ENCODE measurements at places on chromosomes 16 and 17.

DNA sequence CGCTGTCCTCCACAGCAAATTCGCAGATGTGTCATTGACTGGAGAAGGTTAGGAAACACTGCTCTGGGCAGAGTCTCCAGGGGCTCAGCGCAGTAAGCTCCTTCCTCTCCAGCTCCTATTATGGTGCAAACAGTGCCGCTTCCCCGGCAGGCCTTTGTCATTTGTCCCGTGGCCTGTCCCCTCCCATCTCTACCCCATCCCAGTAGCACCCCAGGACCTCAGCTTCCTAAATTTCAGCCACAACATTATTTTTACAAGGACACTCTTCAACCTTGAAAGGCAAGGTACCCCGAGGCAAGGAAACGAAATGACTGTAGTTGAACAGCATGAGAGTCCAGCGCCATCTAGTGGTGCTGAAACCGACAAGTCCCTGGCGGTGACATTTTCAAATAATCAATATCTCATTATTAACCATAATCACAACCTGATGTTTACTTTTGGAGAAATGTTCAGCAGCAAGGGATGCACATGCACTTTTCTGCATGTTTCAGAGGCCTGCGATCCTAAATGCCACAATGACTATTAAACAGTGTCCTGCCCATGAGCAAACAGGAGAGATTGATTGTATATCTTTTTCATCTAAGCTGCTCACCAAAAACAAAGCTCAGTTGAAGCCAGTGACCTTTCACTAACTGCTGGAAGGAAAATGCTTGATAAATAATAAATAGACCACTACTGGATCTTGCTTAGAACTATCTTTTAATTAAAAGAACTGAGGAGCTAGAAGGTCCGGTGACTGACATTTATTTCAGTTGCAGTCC, 16.5 kb downstream of the MRPS23 start:
- peak; percentile 81 for DNase-seq

- DNase-seq = peak; percentile 3
Measured at GRCh38 chr16:68416057-68417046, 32.0 kb downstream of the SMPD3 start.

DNA sequence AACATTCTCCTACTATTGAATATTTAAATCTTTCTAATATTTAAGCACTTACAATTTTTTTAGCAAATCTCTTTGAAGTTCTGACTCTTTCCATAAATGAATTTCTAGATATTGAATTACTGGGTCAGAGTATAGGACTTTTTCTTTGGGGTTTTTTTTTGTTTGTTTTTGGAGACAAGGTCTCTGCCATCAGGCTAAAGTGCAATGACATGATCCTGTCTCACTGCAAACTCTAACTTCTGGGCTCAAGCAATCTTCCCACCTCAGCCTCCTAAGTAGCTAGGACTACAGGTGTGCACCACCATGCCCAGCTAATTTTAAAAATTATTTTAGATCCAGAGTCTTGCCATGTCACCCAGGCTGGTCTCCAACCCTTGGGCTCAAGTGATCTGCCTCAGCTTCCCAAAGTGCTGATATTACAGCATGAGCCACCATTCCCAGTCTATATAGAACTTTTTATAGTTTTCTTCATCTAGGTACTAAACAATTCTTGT, 24.9 kb downstream of the PIGL start:
- no peak for DNase-seq

- no peak for DNase-seq
Measured at GRCh38 chr16:73059779-73060615, 12.1 kb upstream of the ZFHX3 start.

DNA sequence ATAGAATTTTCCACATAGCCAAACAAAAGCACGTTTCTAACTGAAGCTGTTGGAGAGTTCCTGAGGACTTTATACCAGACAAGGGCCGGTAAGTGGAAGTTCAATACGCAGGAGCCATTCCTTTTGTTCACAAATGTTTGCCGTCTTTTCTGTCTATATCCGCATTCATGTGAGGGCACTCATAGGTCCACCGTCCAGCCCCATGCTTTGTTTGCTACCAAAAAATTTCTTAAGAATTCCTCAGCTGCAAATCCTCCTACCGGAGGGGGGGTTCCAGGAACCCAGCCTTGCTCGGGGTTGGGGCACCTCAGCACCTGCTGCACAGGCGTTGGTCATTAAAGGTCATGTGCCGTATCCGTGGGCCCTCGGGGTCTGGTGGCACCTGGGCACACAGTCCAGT, 276.8 kb downstream of the SEC14L1 start:
- DNase-seq = no peak

DNA sequence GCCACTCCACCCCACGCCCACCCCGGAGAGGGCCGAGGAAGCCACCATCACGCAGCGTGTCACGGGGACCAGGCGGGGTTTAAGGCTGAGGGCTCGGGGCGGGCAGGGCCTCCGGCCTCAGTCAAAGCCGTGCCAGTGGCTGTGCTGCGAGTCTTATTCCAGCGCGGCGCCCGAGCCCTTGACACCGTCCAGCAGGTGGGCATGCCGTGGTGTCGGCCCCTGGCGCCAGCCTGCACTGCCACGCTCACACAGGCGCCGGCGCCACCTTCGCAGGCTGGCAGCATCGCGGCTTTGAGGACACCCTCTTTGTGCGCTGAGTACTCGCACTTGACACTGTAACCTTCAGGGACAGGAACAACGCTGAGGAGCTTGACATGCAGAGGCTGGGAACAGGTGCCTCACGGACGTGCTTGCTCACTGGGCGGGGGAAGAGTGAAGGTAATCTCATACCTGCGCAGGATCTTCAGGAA, 34.0 kb upstream of the ZNF629 start:
- DNase-seq = no peak

GRCh38 chr17:5630434-5630833, 46.1 kb upstream of the NLRP1 start:
- DNase-seq = no peak

- DNase-seq = no peak
Measured at GRCh38 chr17:29697371-29697770, 74.7 kb upstream of the CORO6 start.

DNA sequence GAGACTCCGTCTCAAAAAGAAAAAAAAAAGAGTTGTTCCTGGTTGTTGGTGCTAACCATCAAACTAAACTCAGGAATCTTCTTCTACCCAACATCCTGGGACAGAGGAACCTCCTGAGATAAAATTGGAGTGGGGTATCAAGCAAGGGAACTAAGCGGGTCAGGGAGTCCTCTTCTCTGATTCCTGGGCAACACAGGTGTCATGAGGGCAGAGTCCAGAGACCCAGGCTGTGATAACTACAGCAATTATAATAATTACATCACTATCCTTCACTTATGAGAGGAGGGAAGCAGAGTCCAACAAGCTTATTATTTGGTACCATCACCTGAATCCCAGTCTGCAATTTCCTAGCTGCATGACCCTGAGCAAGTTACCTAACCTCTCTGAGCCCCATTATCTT, 8.1 kb downstream of the C17orf50 start:
- DNase-seq = no peak

DNA sequence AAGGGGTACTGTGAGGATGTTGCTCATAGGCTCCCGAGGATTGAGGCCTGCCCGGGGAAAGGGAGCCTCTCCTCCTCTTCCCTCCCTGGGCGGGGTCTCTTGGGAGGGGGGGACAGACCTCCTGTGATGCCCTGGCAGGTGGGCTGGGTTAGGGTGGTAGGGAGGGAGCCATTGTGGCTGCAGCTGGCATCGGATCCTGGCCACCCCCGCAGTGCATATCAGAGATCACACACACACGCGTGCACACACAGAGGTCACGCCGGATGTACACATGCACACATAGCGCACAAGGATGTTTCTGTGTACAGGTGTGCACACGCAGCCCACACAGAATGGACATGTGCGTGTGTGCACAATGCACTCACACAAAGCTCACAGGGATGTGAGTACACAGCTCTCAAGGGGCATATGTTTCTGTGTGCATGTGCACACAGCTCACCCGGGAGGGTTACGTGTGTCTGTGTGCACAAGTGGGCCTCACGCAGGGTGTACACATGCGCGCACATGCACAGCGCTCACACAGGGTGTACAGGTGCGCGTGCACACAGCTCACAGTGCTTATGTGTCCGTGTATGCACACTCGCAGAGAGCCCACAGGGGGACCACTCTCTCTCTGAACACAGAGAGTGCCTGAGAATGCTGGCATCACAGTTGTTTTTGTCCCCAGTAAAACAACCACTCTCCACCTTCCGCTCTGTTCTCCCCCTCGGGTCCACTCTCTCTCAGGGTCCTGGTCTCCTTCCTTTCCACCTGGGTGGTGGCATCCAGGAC, 2.4 kb downstream of the GJD3 start:
- DNase-seq = no peak

- no peak for DNase-seq
Measured at GRCh38 chr16:80103463-80103862, 437.3 kb upstream of the DYNLRB2 start.

GRCh38 chr17:45946841-45947256, 52.2 kb upstream of the STH start:
- DNase-seq = no peak

DNA sequence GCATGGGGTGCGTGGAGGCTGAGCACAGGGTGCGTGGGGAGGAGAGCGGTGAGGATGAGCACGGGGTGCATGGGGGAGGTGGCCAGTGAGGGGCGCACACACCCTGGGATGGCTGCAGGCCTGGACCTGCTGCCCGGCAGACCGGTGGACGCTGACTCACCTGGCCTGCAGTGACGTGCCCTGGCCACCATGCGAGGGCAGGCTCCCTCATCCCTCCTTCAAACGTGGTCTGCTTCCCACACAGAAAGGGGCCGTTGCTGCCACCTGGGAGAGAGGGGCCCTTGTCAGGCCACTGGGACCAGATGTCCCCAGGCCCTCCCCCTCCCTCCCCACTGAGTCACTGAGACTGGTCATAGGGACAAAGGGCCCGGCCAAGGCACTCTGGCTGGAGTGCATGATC, 20.1 kb upstream of the APRT start:
- no peak for DNase-seq

DNA sequence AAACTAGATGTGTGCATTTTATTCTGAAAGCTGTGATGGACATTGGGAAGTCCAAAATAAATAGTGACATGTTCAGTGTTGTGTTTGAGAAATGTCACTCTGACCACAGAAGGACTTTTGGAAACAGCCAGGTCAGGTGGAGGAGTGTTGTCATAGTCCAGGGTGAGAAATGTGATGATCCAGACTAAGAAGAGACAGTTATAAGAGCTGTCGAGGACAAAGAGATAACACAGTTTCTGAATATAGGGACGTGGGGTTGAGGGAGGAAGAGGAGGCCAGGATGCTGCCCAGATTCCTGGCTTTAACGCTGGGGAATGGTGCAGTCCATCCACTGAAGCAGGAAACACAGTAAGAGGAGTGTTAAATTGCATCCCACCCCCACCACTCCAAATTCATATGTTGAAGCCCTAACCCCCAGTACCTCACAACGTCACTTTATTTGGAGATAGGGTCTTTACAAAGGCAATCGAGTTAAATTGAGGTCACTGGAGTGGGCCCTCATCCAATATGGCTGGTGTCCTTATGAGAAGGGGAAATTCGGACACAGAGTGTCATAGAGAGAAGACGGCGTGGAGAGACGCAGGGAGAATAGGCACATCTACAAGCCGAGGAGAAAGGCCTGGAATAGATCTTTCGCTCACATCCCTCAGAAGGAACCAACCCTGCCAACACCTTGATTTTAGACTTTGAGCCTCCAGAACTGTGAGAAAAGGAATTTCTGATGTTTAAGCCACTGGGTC, 71.3 kb downstream of the VAT1L start:
- no peak for DNase-seq

DNA sequence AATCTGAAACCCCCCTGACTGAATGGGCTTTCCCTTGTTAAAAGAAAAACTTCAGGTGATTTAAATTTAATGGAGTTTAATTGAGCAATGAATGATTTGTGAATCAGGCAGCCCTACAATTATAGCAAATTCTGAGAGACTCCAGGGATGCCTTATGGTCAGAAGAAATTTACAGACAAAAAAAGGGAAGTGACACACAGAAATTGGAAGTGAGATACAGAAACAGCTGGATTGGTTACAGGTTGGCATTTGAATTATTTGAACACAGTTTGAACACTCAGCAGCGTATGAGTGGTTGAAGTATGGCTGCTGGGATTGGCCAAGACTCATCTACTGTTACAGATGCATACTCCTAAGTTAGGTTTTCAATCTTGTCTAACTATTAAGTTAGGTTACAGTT, 19.0 kb upstream of the CPHXL start:
- DNase-seq = no peak

DNA sequence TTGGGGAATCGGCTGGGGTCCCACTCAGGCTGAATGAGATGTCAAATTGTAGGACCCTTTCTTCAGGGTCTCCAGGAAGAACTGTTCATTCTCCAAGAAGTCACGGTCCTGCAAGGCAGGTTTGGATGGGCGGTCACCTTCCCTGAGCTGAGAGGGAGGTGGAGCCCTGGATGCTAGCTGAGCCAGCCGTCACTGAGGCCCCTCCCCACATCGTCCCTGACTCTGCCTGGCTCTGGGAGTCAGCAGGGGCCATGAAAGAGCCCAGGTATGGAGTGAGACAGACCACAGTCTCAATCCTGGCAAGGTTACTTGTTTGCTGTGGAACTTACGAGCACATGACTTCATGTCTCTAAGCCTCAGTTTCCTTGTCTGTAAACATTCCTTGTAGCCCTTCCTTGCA, 6.0 kb upstream of the MRPL38 start:
- no peak for DNase-seq

GRCh38 chr16:49640581-49640980, 215.3 kb downstream of the ZNF423 start:
- peak; percentile 68 for DNase-seq

DNA sequence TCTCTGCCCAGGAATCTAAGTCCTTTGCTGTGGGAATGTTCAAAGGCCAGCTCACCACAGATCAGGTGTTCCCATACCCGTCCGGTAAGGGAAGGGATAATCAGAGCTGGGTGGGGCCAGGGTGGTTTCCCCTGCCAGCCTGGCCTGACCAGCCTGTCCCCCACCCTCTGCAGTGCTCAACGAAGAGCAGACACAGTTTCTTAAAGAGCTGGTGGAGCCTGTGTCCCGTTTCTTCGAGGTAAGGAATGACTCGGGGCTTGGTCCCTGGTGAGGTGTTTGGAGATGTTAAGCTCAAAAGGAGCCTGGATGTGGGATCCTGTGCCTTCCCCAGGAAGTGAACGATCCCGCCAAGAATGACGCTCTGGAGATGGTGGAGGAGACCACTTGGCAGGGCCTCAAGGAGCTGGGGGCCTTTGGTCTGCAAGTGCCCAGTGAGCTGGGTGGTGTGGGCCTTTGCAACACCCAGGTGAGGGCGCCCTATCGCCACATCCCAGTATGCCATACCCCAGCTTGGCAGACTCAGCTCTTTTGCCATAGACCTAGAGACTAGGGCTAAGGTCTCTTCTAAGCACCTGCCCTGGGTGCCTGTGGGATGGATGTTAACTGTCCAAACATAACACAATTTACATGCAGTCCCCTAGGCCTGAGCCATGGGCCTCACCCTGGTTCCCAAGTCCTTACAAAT, 997 bp downstream of the ACADVL start:
- DNase-seq = no peak

- DNase-seq = no peak
Measured at GRCh38 chr17:18009609-18010420, 29.2 kb downstream of the ATPAF2 start.
